Stimulated activated CD8-positive, alpha-beta memory T cell treated with anti-CD3 and anti-CD28 coated beads, Interleukin-2, amount 100 ng/mL, for 1 hour (primary cell): ENCODE measurements at places on chromosomes 2 and 18.

DNA sequence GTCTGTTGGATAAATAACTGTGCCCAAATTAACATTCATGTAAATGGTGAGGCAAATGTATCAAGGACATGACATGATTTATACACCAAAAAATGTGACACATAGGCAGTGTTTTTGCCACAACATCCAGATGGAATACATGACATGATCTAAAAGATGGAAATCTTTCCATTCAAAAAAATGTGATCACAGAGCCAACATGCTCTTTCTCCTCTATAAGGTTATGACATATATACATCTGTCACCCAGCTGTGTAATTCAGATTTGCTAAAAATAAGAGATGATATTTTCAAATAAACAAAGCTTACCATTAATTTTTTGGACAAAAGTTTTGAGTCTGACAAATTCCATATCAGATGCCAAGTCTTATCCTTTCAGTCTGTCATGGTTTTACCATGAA is 95.5 kb upstream of the COL3A1 start:
- no peak for DNase-seq

GRCh38 chr18:11871501-11871900 is 20.3 kb downstream of the CHMP1B start:
- no peak for DNase-seq

- no peak for DNase-seq
These were observed 87.8 kb downstream of the RRM2 start for GRCh38 chr2:10210336-10210735.

DNA sequence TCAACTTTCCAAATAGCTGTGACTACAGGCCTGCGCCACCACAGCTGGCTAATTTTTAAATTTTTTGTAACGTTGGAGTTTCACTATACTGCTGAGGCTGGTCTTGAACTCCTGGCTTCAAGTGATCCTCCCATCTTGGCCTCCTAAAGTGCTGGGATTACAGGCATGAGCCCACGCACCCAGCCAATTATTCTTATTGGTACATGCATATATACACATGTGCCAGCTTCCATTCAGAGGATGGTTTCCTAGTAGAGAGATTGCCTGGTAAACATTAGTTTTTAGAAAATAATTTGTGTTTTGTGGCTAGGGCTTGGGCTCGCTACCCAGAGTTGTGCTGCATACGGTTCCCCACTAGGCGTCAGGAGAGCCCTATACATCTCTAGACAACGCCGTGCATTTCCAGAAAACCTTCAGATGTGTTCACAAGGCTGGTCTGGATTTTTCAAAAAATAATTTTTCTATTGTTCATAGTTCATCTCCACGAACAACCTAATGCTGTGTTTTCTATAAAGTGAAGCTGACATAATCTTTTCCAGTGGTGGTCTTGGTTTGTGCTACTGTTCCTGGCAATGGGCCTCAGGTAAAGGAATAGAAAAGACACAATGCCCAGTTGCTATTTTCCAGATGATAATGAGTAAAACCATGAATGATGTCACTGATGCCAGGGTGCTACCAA is 14.6 kb upstream of the AFG3L2 start:
- peak; percentile 31 for DNase-seq

DNA sequence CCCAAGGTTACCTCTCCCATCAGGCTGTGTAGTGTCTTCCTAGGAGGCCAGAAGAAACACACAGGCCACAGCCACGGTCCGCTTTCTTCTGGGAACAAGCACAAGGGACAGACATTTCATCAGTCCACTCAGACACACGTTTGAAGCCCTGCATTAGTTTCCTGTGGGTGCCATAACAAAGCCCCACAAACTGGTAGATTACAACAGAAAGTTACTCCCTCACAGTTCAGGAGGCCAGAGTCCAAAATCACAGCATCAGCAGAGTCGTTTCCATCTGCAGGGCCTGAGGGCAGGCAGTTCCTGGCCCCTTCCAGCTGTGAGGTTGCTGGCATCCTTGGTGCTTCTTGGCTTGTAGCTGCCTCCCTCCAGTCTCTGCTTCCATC is 8.8 kb upstream of the PRLH start:
- no peak for DNase-seq

GRCh38 chr18:35267161-35267651 is 22.8 kb downstream of the ZSCAN30 start:
- peak; percentile 58 for DNase-seq

- no peak for DNase-seq
These were observed 186.5 kb upstream of the KLHL29 start for GRCh38 chr2:23198316-23199114.

DNA sequence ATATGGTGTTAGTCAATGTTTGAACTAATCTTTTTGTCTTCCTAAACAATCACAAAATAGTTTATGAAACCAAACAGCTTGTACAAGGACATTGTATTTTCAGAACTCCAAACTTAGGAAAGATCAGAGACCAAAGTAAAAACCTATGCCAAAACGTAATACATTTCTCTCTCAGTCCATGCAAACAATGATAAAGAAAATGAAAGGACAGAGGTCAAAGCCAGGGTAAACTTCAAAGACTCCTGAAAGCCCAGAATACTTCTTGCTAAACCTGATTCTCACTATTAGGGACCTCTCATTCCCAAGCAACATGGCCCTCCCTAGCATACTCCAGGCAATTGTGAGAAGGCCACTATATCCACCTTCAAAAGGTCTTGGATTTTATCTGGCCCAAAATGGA is 105.1 kb upstream of the GALNT5 start:
- DNase-seq = no peak

DNA sequence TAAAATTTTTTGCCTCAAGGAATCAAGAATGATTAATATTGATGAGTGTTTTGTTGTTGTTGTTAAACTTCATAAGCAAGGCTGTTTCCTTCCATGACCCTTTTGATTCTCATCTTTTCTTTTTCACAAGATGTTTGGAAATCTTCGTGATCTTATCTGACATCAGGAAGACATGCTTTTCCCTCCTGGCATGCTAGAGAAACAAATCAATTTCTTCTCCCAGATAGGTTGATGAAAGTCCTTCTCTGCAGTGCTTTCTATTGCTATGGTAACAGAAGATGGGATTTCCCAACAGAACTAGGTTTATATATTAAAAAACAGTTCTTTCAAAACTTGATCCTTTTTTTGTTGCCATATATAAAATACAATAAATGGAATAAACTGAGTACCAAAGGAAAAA is 85.2 kb downstream of the EML6 start:
- no peak for DNase-seq

DNA sequence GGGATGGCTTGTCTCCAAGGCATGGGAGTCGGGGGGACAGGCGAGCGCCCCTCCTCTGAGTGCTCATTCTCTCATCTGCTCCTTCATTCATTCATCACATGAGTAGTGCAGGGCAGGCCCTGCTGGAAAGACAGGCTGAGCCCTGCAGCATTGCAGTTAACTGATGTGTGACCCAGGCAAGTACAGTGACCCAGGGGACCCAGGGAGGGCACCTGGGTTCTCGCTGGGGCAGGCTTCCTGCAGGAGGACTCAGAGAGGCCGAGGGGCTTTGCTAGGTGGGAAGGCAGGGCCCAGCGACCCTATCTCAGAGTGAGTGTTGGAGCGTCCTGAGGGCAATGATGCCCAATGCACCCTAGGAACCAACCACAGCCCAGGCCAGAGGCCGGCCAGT is 30.6 kb downstream of the HJURP start:
- DNase-seq = no peak

DNA sequence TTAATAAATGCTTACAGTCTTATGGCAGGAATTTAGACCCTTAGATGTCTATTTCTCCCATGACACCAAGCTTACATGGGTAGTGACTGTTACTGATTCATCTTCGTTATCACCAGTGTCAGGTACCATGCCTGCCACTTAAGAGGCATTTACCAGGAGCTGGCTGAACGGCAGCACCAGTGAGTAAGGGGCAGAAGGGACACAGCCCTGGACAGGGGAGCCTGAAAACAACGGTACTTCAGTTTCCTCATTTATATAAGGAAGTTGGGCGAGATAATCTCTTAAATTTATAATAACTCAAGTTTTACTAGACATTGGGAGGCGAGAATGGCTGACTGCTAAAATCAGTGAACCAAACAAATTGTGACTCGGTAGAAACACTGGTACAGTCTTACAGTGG is 1.2 kb downstream of the COA5 start:
- no peak for DNase-seq

DNA sequence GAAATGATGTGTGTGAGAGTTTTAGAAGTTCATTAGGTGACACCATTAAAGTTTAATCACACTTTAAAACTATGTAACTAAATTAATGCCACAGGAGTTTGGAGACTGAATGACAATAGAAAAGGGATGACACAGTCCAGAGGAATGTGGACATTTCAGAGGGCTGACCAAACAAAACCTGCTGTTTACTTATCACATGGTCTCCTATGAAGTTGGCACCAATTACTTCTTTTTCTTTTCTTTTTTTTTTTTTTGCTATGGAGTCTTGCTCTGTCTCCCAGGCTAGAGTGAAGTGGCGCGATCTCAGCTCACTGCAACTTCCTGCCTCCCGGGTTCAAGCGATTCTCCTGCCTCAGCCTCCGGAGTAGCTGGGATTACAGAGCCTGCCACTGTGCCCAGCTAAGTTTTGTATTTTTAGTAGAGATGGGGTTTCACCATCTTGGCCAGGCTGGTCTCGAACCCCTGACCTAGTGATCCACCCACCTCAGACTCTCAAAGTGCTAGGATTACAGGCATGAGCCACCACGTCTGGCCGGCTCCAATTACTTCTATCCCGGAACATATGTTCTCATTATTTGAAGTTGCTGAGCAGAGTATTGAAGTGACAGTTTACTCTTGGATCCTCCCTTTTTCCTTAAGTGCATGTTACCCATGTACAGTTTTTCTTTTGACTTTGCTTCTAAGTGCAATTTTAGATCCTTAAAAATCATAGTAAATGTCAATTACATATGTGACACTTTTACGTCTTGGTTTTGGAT is 4.3 kb downstream of the AGPS start:
- DNase-seq = no peak

DNA sequence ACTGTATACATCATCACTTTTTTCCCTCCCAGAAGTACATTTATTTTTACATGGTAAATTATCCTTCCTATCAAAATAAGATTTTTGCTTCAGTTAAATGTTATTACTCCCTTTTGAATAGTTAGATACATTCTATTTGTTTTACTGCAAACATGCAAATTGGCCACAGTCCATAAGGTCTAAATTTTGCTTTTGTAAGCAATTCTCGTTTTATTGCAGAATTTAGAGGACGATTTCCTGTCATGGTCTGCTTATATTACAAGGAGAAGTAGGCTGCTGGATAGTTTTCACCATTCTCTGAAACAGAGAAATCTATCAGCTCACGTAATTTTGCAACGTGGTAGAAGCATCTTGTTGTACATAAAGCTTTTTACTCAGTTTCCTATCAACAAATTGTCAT is 1632.5 kb downstream of the LRP1B start:
- no peak for DNase-seq
